ENCODE measurements at places on chromosomes 1 and 21.

GRCh38 chr1:14742181-14742980 is 143.9 kb downstream of the KAZN start:
- no peak for DNase-seq

GRCh38 chr1:20732588-20733359 is at the start of gene SH2D5:
Gene SH2D5 (minus strand): TSS chr1:20732703. CDS start chr1:20728044, 4,659 bp downstream.
- no peak for DNase-seq

GRCh38 chr1:93411000-93411399 is 36.9 kb upstream of the FNBP1L start:
- no peak for DNase-seq

DNA sequence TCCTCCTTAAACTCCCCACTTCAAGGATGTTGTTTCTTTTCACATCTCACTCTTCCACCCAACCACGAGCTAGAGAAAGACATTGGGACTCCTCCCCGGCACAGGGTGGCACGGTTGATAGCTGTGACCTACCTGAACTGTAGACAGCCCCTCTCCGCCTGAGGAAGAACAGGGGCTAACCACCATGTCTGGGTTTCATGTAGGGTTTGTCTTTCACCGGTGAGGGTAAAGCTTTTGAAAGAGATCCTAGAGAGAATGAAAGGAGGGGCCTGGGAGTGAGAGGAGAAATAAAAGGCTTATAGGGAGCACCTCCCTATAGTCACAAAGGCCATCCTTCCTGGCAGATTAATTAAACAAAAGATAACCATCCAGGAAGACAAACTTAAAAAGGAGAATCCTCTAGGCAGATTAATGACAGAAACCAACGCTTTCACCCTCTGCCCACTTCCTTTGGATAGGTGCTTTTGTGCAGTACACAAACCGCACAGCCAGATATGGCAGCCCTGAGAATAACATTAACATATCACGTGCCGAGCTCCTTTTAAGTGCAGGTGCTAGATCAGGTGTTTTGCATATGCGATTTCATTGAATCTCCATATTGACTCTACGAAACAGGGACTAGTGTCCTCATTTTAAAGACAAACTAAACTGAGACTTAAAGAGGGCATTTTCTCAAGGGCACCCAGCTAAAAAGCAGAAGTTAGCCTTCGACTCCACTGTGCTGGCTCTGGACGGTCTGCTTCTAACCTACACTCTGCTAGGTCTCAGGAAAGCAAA is 178.1 kb upstream of the RUNX1 start:
- DNase-seq: no peak

Data from D721Med (cell line).